Activated CD4-positive, alpha-beta T cell treated with anti-CD3 and anti-CD28 coated beads, Interleukin-2, amount 50 U/mL, for 48 hours (primary cell): ENCODE measurements at places on chromosomes 16 and 17.
A peak's percentile ranks its signal among the peaks of the same experiment; 100 is the strongest.

GRCh38 chr16:534135-534534 is 6.6 kb downstream of the CAPN15 start:
- DNase-seq = no peak

GRCh38 chr16:72108353-72109102 is 14.9 kb downstream of the DHX38 start:
- no peak for DNase-seq

DNA sequence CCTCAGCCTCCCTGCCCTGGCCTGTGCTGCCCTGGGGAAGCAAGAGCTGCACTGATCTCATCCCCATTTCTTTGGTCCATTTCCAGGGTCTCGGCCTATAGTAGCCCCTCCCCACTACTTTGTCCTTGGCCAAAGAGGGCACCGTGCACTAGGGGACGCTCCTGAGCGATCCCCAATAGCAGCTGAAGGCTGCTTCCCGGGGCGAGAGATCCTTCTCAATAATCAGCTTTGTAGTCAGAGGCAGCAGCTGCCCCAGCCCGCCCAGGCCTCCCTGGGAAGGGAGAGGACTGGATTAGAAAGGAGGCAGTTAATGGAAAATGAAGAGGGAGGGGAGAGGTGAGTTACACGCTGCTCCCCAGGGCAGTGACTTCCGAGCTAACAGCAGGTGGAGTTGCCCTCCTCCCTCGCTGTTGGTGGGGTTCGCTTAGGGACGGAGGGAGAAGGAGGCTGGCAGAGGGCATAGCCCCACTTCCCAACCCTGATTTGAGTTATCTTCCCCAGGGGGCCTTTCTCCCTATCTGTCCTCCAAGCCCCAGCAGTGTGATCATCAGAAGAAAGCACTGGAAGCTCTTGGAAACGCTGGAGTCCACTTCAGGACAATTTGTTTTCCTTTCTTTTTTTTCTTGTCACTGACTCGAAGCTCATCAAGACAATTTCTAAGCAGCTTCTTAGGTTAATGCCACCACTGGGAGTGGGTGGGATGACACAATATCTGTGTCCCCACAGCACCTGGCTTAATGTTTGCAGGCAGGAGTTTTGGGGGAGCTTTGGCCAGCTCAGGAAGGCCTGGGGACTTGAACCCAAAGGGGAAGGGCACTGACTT is 2.6 kb downstream of the MXRA7 start:
- no peak for DNase-seq

DNA sequence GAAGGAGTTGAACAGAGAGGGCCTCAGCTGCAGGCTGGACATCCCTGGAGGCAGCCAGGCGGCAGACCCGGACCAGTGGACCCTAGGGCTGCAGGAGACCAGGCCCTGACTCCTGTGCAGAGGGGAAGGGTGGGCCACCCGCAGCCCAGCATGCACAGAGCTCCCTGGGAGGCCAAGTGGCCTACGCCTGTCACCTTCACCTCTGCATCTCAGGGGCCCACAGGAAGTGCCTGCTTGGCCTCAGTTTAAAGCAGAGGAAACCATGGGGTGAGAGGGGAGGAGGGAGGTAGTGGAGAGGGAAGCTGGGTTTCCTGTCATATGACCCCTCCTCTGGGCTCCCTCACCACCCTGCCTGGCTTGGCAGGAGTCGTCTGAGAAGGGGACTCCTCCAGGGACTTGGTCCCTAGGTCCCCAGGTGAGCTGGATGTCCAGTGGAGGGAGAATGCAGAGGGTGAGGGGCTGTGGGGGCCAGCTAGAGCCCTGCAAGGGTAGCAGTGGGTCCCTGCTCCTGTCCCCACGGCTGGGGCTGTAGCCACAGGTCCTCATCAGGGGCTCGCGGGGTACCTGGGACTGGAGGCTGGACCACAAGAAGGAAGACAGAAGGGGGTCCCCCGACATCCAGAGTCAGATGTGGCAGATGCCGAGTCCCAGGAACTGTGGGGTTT is at the start of gene TMC8:
Gene TMC8, plus strand, starts transcription at position 335 of the 665 bp plus-strand sequence. CDS start 818 bp downstream, outside the sequence.
- peak; percentile 69 for DNase-seq

DNA sequence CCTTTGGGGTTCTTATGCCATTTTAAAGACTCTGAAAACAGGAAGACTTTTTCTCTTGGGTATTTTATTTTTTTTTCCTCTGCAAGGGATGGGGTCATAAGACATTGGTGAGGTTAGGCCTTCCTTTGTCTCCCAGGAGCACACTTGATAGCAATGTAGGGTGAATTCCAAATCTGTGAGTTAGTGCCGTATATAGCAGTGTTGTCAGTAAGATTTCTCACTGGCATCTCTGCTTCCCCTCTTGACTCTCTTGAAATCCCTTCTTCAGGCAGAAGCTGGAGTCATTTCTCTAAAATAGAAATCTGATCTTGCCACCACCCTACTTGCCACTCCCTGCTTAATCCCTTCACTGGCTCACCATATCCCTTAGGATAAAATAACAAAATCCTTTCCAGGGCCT is 529.7 kb downstream of the WWOX start:
- no peak for DNase-seq

DNA sequence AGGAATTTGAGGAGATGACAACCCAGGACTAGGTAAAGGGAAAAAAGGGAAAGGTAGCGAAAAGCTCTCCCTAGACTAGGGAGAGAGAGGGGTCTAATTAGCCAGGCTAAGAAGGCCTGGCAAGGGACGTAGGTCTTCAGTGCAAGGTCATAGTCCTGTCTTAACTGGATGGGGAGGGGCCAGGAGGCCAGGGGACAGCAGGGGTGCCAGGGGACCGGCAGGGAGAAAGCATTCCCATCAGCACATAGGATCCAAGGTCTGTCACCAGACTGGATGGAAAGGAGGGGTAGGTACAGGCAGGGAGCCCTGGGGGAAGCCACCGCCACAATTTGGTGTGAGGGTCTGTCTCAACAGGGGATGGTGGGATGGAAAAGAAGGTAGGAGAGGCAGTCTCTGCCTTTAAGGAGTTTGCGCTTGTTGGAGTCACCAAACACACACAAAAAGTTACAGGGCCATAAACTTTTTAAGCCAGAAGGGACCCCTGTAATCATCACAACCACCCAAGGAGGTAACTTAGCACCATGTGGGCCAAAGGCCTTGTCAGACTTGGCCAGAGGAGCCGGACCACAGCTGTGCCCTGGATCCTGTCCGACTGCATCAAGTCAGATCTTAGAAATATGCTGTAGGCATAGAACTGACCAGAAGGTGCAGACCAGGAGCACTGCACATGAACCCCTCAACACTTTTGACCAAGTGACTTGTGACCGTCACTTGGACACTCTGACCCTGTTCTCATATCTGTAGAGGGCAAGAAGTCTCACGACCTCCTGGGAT is 10.0 kb downstream of the AXIN2 start:
- no peak for DNase-seq

- DNase-seq = no peak
These were observed 41.1 kb upstream of the FAAP100 start for GRCh38 chr17:81593105-81593871.

GRCh38 chr17:74810699-74811485 is 34.7 kb upstream of the NAT9 start:
- no peak for DNase-seq

GRCh38 chr17:82435103-82435502 is 15.4 kb downstream of the CYBC1 start:
- DNase-seq = no peak

DNA sequence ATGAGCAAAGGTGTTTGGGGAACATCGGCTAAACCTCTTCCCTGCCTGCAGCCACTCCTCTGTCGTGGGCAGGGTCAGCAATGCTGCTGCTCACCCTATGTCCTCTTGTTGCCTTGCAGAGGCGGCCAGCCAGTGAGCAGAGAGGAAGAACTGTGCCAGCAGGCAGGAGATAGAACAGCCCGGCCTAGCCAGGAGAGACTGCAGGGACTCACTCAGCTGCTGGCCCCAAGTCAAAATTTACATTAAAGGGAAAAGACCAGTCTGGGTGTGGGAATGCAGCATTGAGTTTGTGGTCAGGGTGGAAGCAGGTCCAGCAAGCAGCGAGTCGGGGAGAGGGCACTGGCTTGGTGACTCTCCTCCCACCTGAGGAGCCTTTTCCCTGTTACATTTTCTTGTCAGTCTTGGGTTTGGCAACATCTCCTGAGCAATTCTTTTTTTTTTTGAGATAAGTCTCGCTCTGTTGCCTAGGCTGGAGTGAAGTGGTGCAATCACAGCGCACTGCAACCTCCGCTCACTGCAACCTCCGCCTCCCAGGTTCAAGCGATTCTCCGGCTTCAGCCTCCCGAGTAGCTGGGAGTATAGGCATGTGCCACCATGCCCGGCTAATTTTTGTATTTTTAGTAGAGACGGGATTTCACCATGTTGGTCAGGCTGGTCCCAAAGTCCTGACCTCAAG is 22.7 kb downstream of the LIG3 start:
- no peak for DNase-seq

DNA sequence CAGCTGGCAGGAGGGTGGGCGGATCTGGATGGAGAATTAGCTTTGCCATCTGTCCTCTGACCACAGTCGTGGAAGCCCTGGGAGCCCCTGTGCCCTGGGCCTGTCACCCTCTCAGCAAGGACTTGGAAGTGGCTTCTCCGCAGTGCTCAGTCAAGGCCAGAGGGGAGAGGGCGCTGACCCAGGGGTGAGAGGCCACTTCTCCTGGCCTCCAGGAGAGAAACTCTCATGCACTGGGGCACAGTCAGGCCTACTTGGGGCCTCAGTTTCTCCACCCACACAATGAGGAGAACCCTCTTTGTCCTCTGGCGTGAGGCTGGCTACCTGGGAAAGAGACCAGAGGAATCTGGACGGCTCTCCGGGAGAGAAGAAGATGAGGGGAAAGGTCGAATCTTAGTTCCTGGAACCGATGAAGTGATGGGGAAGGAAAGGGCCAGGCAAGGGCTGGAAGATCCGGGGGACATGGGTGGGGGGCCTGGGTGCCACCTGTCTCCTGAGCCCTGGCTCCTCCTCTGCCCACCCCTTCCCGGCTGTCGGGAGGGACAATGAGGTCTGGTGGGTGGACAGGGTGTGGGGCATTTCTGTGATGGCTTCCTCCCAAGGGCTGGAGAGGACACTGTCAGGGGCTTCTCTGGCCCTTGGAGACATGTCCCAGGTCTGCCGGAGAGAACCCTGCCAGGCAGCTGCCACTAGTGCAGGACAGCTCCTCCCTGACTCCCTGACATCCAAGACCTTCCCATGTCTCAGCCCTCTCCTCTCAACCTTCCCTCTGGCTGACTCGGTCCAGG is 9.0 kb upstream of the ARHGAP27 start:
- DNase-seq = no peak

GRCh38 chr17:73429440-73430164 is 117.8 kb upstream of the CDC42EP4 start:
- peak; percentile 92 for DNase-seq

GRCh38 chr16:88982286-88983084 is 5.5 kb upstream of the CBFA2T3 start:
- no peak for DNase-seq

DNA sequence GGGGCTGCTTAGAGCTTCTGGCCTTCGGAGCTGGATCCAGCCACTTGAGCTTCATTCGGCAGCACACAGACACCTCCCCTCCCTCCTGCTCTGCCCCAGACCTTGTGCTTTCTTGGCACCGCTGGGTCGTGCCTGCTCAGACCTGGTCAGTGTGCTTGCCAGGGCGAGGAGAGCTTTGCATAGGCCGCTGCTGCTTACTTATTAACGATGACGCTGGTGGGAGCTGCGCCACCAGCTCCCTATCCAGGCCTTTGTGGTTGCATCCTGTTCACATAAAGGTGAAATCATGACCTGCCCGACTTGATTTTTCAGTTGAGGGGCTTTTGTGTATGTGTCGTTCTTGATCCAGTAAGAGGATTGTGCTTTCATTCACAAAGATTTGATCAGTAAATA is 101.1 kb downstream of the MSI2 start:
- no peak for DNase-seq

GRCh38 chr17:50953831-50954601 is 87.9 kb upstream of the TOB1 start:
- no peak for DNase-seq

DNA sequence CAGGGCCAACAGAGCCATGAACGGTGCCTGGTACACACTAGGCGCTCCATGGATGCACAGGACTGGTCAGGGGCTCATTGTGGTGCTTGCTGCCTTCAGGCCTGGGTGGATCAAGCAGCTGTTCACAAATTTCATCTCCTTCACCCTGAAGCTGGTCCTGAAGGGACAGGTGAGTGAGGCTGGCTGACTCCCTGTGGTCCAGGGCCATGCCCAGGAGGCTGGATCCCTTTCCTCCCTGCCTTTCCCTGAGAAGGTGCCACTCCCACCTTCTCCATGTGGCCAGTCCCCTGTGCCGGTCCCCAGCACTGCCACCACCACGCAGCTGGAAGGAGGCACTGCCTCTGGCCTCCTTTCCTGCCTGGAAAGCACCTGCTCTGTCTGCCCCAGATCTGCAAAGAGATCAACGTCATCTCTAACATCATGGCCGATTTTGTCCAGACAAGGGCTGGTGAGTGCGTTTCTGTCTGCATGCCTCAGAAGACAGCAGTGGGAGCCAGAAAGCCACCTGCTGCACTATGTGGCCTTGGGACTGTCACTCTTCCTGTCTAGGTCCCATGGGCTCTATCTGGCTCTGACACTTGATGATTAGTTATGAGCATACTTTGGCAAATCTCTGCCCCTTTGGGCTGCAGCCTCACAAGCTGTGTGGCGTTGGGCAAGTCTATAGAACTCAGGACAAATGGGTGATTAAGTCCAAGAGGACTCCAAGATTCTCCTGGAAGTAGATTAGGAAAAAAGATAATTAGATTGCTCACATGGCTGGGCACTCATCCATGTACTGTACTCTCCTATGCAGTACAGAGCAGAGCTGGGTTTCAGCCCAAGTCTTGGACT is 9.4 kb downstream of the CETP start:
- DNase-seq = no peak

GRCh38 chr17:17356931-17357270 is 53.7 kb downstream of the NT5M start:
- DNase-seq = no peak

DNA sequence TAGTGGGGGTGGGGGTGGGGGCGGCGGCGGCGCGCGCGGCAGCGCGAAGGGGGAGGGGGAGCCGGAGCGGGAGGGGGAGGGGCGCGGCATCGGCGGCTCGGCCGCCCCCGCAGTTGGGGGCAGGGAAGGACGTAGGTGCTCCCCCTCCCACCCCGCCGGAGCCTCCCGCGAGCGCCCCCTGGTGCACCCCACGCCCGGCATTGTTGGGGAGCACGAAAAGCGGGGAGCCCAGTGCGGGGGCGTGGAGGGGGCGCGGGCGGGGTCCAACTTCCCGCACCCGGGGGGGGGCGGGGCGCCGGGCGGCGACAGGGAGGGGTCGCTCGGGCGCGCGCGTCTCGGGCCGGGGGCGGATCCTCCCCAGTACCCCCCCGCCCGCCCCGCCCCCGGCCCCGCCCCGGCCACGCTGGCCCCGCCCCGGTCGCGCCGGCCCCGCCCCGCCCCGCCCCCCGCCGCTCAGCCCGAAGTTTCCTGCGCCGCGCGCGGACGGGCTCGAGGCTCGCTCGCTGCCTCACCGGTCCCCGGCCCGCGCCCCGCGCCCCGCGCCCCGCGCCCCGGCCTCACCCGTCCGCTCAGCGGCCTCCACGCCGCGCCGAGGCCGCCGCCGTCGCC is at the start of gene CACNA1H:
Gene CACNA1H, plus strand, starts transcription at position 456 of the 609 bp plus-strand sequence. CDS start 632 bp downstream, outside the sequence.
- peak; percentile 53 for DNase-seq

DNA sequence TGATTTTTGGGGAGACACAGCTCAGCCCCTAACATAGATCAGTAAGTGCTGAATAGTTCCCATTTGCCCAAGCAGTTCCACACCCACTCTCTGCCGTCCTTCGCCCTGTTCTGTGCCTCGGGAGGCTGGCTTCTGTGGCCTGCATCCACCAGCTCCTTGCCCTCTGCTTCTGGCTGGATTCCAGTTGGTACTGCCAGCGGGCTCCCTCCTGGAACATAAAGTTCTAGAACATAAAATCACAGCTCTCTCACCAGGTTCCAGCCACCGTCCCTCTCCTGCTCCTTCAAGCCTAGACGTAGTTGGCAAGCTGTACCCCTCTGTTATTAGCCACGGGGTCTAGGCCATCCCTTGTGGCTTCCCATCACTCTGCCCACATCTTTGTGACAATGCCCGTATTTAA is 3.9 kb upstream of the MRPS23 start:
- no peak for DNase-seq

- no peak for DNase-seq
These were observed 17.1 kb upstream of the PHB1 start for GRCh38 chr17:49431743-49432142.
